Right ventricle myocardium inferior (tissue), 1 donor: ENCODE measurements at places on chromosomes 6 and 20.

DNA sequence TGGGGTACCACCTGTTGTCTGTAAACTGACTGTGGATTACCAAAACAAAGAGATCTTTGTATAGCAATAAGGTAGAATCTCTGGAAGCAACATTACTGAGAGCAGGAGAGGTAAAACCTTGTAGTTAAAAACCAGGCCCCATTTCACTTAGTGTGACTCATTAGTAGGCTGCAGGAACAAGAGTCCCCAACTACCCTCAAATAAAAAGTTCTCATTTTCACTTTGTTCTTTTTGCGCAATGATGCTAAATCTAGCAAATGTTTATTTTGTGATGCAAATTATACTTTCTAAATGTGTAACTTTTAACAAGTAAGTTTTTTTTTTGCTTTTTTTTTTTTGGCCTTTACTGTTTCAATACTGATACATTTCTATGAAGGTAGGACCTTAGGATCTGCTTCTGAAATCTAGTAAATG lies 67.1 kb downstream of the ESF1 start:
- no peak for DNase-seq

DNA sequence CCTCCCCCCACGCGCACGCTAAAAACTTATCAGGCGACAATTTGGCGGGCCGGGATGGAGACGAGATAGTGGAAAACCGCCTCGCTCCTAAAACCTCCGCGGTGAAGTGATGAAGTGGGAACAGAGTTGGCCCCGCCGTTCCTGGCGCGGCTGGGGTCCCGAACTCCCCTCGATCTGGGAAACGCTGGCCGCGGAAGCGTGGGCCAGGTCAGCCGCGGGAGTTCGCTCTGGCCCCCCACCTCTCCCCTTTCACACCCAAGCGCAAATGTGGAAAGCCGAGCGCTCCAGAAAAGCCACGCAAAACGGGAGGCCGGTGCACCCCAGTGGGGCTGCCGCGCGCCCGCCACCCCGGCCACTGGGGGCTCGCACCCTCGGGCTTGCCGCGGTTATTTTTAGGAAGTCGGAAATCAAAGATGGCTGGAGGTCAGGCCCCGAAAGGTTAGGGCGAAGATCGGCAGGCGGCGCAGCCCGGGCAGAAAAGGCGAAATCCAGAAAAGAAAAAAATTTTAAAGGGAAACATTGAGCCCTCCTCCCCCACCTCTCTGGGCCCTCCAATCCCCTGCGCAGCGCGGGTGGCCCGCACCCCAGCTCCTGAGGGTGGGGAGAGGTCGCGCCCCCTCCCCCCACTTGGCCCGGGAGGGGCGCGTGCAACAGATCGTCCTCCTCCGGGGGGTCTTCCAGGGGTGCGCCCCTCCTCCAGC lies 1.0 kb downstream of the SALL4 start:
- DNase-seq = no peak

DNA sequence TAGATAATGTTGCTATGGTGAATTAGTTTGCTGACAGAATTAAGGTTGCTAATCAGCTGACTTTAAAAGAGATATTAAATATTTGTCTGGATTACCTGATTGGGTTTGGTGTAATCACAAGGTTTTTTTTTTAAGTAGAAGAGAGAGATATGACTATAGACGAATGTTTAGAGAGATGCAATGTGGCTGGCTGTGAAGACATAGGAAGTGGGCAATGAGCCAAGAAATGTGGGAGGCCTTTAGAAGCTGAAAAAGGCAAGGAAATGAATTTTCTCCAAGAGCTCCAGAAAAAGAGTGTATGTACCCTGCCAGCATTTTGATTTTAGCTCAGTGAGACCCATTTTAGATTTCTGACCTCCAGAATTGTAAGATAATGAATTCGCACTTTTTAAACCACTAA lies 598.3 kb downstream of the PKHD1 start:
- DNase-seq = no peak

GRCh38 chr6:136548582-136549299 lies 1.5 kb downstream of the MAP7 start:
- DNase-seq = no peak

GRCh38 chr6:7166410-7167293 lies 58.9 kb downstream of the RREB1 start:
- DNase-seq = no peak

DNA sequence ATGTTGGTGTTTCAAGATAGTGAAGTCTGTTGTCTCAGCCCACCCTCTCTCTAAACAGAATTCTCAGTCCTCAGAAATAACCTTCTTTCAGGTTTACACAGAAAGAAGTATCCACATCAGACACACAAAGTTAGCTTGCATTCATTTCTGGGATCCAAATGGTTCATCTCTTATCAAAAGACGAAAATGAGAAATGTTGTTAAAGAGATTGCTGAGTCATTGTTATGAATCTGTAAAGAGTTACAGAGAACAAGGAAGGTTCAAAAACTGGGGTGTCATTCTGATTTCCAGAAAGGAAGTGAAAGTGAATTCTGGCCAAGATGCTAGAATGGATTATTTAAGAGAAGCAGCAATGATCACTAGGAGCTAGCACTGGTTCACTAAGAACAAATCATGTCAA lies 90.5 kb upstream of the ATXN1 start:
- no peak for DNase-seq

GRCh38 chr20:51562027-51562331 lies 19.5 kb upstream of the NFATC2 start:
- no peak for DNase-seq

DNA sequence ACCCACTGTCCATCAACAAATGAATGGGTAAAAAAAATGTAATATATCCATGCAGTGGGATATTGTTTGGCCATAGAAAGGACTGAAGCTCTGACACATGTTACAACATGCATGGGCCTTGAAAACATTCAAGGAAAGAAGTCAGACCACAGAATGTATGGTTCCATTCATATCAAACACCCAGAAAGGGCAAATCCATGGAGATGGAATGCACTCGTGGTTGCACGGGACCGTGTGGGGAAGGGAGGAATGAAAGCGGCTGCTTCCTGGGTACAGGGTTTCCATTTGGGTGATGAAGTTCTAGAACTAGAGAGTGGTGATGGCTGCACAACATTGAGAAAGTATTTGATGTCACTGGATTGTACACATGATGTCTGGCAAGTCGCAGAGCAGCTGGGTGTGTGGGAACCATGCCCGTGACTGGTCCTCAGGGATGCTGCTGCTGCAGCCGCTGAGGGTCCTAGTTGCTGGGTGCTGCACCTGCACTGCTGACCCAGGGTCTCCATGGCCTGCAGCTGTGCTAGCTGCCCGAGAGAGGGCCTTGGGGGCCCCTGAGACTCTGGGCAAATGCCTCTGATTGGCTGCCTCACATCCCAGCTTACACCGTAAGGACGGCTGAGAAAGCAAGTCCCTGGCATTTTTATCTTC lies 220.3 kb downstream of the NRN1 start:
- peak; percentile 55 for DNase-seq

DNA sequence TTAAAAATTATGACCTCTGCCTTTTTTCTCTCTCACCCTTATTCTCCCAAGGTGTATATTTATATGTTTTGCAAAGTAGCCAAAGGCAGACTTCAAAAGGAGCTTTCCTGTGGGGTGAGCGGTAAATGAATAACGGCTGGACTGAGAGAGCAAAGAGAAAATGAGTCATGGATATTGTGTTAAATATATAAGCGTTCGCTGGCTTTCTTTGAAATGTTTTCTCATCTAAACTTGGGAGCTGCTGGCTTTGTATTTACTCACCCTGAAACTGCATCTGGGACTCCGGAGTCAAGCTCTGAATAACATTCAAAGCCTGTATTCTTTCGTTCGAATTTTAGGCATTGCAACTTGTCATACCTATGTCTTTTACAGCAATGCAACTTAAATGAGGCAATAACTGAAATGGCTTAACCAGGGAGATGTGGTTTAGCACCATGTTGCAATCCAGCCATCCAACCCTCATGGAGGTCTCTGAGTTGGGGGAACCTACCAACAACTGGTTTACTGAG lies 32.0 kb downstream of the ATXN1 start:
- no peak for DNase-seq

GRCh38 chr6:25280344-25281074 lies 1.3 kb downstream of the CARMIL1 start:
- no peak for DNase-seq

DNA sequence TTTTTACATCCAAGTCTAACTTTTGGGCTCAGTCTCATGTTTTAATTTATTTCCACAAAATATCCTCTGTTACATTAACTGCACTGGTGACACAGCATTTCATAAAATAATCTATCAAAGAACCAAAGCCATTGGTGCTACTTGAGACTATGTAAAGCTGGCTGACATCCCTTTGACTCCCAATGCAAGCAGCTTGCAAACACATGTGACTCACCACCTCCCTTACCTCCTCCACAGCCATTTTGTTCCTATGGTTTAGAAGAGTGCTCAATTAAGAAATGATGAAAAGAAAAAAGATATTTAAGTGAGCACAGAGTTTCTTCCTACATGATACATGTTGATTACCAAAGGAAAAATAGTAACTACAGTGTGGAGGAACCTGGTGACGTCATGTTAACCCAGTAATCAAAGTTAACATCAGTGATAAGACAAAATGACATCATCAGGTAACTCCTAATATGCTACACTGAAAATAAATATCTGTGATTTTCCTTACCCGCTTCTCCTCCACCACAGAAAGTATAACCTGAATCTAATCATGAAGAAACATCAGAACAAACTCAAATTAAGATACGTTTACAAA lies 53.3 kb upstream of the LGSN start:
- DNase-seq = no peak

DNA sequence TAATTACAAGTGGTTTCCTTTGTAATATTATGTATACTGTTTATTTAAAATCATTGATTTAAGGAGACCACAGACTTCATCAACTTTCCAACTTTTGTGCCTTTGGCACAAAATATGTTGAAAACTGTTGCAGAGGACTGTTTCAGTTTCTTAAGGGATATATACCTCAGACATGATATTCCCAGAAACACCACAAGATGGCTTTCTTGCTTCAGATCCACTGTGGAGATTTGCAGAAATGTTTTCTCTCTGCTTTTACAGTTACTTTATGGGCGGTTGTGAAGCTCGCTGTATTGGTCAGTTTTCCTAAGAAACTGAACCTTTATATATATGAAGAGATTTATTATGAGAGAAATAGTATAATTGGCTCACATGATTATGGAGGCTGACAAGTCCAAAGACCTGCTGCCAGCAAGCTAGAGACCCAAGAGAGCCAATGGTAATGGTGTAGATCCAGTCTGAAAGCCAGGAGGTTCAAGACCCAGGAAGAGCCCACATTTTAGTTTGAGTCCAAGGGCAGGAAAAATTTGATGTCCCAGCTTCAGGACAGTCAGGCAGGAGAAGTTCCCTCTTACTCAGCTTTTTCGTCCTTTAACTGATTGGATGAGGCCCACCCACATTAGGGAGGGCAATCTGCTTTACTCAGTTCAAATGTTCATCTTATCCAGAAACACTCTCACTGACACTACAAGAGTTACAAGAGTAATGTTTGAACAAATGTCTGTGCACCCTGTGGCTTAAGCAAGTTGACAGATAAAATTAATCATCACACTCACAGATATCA lies 12.8 kb downstream of the ME1 start:
- DNase-seq = no peak

DNA sequence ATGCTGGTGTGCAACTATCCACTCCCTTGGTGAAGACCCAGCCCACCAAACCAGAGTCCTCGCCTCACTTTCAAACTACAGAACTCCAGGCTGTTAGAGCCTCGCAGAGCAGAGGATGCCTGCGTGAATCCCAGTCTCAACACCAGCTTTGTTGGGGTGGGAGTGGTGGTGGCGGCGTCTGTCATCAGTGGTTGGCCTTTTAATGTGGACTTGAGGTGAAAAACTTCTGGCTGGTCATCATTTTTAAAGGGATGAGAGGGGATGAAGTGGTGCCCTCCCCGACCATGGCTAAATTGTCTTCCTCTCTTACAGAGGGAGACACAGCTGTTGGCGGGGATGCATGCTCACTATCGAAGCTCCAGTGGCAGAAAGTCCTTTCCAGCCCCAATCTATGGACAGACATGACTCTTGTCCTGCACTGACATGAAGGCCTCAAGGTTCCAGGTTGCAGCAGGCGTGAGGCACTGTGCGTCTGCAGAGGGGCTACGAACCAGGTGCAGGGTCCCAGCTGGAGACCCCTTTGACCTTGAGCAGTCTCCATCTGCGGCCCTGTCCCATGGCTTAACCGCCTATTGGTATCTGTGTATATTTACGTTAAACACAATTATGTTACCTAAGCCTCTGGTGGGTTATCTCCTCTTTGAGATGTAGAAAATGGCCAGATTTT lies 54.9 kb downstream of the EZR start:
- DNase-seq = no peak

- no peak for DNase-seq
Measured at GRCh38 chr6:117521791-117522502, 39.5 kb downstream of the DCBLD1 start.

DNA sequence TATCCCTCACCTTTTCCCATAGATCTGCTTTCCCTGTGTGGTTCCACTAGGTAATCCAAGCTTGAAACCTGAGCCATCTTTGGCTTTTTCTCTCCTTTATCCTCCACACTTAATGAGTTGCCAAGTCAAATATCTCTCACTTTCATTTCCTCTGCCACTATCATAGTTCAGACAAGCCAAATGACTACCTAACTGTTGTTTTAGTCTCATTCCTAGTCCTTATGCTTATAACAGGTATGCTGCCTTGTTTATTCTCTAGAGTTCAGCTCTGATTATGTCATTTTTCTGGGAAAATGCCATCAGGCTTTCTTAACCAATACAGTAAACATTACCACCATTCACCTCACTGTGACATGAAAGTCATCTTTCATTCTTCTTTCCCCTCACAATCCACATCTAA lies 6.5 kb downstream of the EFHC1 start:
- DNase-seq = no peak

GRCh38 chr20:38109591-38110524 lies 55.2 kb downstream of the TGM2 start:
- peak; percentile 77 for DNase-seq

DNA sequence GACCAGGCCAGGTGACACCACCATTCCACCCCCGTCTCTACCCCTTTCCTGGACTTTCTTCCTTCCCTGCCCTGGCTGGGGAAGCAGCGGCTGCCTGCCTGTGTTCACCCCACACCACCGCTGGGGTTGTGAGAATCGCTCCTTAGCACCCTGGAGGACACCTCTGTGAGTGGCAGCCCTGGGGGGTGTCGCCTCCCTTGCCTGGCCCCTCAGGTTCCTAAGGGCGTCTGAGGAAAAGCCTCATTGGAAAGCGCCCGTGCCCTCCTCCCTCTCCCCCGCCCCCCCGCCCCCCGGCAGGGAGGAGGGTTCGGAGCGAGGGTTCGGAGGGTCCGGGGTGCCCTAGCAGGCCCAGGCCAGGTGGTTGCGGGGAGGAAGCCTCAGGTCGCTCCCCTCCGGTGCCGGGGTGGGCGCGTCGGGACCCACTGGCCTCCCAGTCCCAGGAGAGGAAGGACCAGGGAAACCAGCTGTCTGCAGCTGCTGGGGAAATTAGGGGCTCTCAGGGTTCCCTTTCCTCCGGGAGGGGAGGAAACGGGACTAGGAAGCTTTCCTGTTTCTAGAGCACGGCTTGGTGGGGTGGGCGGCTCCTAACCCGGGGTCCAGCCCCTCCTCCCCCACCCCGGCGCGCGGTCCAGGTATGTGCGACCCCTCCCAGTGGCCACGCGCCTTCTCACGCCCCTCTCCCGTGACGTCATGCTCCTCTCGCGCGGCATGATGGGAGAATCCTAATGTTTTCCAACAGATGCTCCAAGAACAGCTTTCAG lies at the start of gene PHACTR3:
TSS of gene PHACTR3 (plus strand) at position 760 of the 761 bp plus-strand sequence. CDS start 475 bp downstream, outside the sequence.
- DNase-seq = no peak
